ENCODE measurements at places on chromosomes 1 and 21.
A peak's percentile ranks its signal among the peaks of the same experiment; 100 is the strongest.

DNA sequence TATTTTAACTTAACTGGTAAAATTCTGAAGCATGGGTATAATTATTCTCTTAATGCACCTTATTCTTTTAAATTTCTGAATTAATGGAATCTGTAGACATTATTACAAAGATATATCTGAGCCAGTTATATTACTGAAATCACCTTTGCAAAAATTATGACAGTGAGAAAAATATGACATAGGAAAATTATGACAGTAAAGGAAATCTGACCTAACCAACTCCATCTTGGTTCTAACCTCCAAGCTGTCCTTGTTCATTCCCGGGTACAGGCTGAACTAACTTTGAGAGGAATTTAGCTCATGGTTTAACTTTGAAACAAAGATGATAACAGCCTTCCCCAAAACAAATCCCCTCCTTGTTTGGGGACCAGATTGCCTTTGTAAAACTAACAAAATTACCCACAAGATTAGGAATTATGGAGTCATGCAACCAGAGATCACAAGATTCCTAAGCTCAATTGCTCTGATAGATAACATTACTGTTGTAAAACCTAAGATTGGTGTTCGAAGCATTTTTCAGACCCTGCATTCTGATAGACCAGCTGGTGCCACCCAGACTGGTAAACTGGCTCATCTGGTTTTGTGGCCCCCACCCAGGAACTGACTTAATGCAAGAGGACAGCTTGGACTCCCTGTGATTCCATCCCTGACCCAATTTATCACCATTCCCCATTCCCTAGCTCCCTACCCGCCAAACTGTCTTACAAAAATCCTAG, 9.4 kb upstream of the CD55 start:
- DNase-seq, result no peak

GRCh38 chr1:3688356-3689137, 36.2 kb downstream of the TP73 start:
- DNase-seq, result peak; percentile 54

DNA sequence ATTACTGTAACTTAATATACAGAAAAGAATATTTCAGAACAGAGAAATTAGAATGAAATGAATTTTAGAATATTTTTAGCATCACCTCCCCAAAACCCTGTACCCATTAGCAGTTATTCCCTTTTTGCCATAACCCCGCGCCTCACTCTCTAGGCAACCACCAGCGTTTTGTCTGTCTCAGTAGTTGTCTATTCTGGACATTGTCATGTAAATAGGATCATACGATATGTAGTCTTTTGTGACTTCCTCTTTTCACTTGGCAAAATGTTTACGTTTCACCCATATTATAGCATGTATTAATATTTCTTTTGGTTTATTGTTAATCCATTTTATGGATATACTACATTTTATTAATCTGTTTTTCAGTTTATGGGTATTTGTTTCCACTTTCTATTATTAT, 24.9 kb downstream of the SOAT1 start:
- DNase-seq, result no peak

- DNase-seq, result no peak
These were observed 50.4 kb downstream of the GLIS1 start for GRCh38 chr1:53688381-53689102.
